ENCODE measurements at places on chromosomes 4 and X.

DNA sequence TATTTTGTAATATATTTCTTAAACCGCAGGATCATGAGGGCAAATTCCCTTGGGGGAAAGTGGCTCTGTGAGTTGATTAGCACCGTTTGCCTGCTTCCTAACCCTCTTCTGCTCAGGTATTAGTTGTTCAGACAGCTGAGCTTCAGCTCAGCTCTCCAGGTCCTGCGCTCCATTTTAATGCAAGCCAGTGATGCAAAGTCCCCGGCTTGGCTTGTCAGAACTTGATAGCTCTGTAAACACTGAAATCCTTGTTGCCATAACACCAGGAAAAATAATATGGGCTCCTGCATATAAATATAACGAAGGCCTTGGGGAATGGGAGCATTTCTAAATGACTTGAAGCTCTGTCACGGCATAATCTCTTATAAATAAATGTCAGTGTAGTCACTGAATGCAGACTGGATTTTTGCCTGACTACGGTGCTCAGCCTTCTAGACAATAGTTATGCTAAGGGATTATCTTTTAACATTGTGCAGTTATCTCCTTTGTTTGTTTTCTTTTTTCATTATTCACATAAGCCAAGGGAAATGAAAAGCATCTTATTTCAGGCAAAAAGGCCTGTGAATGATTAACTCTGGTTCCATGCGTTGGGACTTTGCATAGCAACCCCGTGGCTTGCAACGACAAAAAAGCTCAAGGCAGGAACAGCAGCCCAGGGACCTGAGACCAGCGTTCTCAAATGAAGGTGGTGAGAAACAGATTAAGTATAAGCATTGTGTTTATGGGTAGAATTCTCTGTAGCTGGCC lies 253.2 kb downstream of the SPRY1 start:
- DNase-seq = no peak

- no peak for DNase-seq
These were observed 12.6 kb upstream of the MXD4 start for GRCh38 chr4:2274320-2275043.

DNA sequence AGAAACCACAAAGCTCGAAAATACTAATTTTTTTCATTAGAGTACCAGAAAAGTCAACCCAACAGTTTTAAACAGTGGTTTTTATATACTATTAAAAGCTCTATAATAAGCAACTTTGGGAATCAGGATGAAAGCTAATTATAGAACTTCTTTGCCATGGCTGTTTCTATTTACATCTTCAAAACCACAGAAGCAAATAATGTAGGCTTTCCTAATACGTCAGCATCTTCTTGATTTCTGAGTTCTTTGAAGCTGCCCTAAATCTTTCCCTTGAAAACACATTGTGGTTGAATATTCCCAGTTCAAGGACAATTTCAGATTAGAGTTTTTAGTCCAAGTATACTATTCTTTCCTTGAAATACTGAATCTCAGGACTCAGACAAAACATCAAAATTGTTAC lies 460.2 kb upstream of the FAT1 start:
- no peak for DNase-seq

GRCh38 chr4:23390246-23390645 lies 499.6 kb downstream of the PPARGC1A start:
- DNase-seq = no peak

GRCh38 chr4:15765391-15765790 lies 12.7 kb upstream of the CD38 start:
- DNase-seq = no peak

- DNase-seq = no peak
These were observed 26.5 kb downstream of the HMX1 start for GRCh38 chr4:8844976-8845690.

DNA sequence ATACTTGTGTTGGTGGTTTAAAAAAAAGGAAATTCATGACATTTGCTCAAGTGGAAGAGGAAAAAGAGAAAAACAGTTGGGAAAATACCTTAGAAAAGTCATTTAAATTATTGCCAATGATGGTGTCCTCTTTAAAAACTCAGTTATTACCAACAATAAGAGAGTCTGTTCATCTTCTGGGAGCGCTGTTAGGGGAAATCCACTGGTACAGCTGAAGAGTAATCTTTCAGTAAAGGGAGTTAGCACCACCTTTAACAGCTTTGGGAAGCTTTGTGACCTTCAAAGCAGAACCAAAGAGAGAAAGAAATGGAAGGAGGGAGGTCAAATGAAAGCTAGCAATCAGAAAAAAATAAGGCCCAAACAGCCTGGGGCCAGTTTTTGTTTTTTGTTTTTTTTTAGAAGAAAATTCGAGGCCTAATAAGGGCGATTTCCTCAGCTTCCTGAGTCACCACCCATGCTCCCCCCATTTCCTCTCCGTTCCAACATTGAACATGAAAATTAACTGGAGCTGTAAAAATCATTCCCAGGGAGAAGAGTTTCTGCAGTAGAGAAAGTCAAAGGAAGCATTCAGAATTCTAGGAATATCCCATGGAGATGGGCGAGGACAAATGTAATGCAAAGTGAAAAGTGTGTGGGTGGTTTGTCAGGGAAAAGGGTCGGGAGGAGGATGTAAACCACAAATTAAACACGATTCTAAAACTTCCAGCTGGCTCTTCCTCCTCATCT lies 115.1 kb downstream of the SH3KBP1 start:
- peak; percentile 24 for DNase-seq

- DNase-seq = no peak
These were observed 1237.1 kb downstream of the PCDH19 start for GRCh38 chrX:99172958-99173357.

GRCh38 chr4:182923366-182923765 lies 6.2 kb upstream of the DCTD start:
- DNase-seq = no peak

GRCh38 chr4:1015179-1015578 lies 3.8 kb downstream of the FGFRL1 start:
- no peak for DNase-seq

GRCh38 chrX:13797512-13797911 lies 19.4 kb downstream of the GPM6B start:
- peak; percentile 48 for DNase-seq

- DNase-seq = no peak
These were observed 37.0 kb upstream of the AFAP1 start for GRCh38 chr4:7976634-7977033.

Measured in inflammatory macrophage treated with lipopolysaccharide for 1 hour (primary cell).